GOT3 (cell line): ENCODE measurements at places on chromosomes 3 and 15.

GRCh38 chr3:195597848-195598247 lies 14.1 kb upstream of the APOD start:
- DNase-seq = no peak

GRCh38 chr15:71279757-71280141 lies 164.5 kb downstream of the THSD4 start:
- DNase-seq = no peak

DNA sequence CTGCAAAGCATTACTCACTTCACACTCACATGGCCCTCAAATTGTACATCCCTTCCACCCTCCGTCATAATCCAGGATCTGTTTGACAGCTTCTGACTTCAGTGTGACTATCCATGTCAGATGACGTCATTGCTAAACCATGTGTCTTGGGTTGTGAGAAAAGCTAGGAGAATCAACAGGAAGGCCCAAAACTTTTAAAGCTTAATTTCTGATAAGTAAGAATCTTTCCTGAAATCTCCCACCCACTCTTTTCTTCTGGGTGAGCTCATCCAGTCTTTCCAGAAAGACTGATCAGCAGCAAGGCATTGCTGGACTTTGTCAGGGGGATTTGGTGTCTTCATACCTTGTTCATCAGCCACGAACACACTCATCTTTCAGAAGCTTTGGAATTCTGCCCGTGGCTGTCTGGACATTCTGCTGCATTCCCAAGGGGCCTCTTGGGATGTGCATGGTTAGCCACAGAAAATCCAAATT lies 11.5 kb upstream of the LMCD1 start:
- peak; percentile 48 for DNase-seq

- no peak for DNase-seq
Measured at GRCh38 chr15:101526890-101527289, 37.4 kb upstream of the PCSK6 start.

DNA sequence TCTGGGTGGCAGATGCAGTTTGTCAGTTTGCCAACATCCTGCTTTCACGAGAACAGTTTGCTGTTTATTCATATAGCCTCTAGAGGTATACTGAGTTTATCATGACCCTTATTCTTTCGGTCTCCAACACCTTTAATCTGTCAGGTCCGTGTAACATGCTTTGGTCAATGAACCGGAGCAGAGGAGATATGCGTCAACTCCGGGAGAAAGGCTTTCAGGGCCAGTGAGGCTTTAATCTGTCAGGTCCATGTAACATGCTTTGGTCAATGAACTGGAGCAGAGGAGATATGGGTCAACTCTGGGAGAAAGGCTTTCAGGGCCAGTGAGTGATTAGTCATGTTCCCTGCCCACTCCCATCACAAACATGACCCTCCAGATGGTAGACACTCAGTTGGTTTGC lies 16.9 kb upstream of the GPD1L start:
- no peak for DNase-seq

DNA sequence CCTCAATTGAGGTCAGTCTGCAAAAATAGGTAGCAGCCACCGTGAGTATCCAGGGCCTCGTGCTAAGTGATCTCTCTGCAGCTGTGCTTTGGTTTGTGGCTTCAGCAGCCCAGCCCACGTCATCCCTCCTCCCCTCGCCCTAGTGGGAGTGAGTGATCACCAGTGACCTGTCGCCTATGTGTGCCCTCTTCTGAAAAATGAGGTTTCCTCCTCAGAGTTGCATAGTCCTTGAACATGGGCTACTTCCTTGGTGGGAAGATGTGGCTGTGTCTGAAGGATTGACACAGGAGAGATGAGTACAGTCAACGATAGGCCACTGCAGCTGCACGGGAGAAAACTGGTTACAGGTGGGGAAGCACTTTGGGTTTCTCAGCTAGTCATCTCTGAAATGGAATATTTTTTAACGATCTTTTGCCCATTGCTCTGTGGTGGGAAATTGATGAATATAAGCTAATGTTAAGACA lies 144.8 kb upstream of the BHLHE40 start:
- no peak for DNase-seq

DNA sequence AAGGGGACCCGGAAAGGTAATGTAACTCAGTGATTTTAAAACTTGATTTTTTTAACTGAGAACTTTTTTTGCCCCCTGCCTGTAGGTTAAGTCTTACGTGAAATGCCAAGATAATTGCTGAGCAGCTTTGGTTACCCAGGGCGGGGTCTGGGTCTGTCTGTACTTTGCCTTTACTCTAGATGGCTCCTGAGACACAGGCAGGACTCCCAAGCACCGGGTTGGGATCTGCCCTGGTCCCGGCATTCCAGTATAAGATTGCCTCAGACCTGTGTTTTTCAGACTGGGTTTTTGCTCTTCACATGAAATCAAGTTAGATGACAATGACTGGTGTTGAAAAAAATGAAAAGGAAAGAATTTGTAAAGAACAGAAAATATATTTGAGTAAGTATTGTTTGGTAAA lies 40.3 kb downstream of the WDR76 start:
- DNase-seq = no peak

DNA sequence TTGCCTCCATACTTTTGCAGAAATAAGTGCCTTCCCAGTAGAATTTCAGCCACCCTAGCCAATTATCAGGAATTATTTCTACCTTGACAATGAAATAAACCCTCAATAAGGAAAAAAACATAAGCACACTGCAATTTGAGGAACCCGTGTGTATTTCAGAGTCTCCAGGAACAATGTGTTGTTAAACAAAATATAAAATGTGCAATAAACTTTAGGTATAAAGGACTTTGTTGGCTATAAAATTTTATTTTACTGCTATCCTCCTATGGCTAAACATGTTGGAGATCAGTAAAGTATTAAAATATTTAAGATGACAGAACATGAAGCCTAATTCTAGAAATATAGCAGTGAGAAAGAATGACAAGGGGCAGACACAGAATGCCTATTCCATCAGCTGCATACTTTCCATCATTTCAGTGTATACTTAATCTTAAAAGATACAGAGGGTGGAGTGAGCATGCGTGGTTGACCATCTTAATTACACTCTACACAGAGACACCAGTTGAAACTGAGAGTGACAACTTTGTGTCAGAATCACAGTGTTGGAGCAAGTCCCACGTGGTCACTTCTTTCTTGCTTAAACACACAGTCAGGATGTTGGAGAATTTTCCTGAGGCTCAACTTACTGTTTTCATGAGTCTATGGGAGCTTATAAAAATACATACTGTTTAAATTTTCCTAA lies 79.0 kb upstream of the SUCLG2 start:
- DNase-seq = no peak

DNA sequence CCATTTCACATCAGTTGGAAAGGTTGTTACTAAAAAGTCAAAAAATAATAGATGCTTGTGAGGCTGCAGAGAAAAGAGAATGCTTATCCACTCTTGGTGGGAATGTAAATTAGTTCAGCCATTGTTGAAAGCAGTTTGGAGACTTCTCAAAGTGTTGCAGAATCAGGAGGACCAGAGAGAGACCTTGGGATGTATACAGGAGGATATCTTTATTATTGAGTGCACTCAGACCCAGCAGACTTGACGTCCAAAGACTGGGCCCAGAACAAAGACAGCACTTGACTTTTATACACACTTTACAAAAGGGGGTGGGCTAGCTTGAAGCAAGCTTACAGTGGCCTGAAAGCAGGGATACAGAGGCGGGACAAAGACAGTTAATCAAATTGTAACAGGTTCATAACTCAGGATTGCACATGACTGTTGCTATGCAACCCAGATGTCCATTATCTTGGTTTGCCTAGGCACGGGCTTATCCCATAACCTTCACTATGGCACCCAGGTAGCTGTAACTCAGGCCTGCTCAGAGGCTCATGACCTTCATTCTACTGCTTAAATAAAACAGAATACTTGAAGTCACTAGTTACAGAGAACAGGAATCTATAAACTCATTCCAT lies 127.7 kb downstream of the SPATA16 start:
- DNase-seq = no peak

DNA sequence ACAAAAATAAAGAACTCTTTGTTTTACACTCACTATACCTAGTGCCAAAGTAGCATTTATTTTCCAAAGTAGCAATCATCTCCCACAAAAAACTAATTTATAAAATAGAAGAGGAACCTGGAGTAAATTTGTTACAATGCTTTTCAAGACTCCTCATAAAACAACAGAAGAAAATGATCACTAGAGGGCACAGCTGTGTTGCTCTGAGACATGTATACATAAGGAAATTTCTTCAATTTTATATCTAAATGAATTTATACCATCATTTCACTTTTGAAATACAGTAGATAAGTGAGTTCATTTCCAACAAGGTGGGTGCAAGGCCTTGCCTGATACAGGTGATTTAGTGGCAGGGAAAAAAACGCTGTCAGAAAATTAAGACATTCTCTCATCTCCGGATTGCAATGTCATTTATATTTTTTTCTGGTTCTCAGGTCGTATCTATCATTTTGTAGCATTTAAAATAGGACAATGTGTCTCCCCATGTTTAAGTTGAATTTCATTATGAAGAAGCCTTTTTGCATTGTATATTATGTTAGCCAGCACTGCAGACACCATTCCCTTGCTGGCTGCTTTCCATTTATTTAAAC lies 25.3 kb upstream of the ARHGEF26 start:
- no peak for DNase-seq

DNA sequence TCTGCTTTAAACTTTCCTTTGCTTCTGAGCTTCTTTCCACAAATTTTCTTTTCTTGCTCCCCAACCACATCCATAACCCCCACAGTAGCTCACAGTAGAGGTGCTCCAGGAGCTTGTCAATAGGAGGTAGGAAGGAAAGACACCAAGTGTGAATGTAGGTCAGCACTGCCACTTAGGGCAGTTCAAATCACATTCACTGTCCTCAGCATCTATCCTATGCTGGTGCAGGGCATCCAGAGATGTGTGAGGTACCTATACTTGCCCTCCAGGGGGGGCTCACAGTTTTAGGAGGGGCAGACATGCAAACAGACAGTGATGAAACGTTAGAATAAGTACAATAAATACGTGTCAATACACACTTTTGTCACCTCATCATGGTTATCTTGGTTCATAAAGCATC lies 1.5 kb upstream of the SPSB4 start:
- no peak for DNase-seq

GRCh38 chr3:195083659-195084058 lies 187.3 kb downstream of the XXYLT1 start:
- DNase-seq = no peak

GRCh38 chr15:83015361-83015760 lies 3.9 kb upstream of the C15orf40 start:
- no peak for DNase-seq

DNA sequence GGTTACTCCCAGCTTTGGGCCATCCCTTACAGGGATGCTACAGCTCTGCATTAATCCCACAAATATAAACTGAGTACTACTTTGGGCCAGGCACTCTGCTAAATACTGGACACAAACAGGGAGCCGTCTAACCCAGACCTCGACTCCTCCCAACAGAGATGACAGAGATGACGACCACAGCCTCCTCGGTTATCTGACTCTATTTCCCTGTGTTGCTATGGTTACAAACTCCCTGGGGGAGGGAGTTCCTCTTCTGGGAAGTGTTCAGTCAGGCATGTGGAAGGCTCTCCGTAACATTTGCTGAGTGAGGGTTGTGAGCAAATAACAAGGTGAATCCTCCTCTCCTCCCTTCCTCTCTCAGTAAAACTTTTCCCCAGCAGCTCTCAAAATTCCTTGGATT lies 6.7 kb upstream of the CMTM7 start:
- no peak for DNase-seq
